ENCODE measurements at places on chromosomes 2 and 18. TPM values are rescaled to one million over a fixed set of nuclear protein-coding genes. Genes with fewer than 3 reads are reported as not detected.

The SCN3A gene
- 315 TPM for total RNA-seq

The MAPRE2 gene
- 68.0 TPM for total RNA-seq

The VWC2L gene
- 20.9 TPM for total RNA-seq

The ZNF532 gene
- 207 TPM for total RNA-seq

The GAL3ST2 gene
- 0.16 TPM for total RNA-seq

The SERPINB13 gene
- not detected for total RNA-seq

The KATNAL2 gene
- 2.0 TPM for total RNA-seq

The SOCS6 gene
- 59.6 TPM for total RNA-seq

Data from occipital lobe (tissue), 3 donors.